ENCODE measurements at places on chromosomes 12 and 14.

DNA sequence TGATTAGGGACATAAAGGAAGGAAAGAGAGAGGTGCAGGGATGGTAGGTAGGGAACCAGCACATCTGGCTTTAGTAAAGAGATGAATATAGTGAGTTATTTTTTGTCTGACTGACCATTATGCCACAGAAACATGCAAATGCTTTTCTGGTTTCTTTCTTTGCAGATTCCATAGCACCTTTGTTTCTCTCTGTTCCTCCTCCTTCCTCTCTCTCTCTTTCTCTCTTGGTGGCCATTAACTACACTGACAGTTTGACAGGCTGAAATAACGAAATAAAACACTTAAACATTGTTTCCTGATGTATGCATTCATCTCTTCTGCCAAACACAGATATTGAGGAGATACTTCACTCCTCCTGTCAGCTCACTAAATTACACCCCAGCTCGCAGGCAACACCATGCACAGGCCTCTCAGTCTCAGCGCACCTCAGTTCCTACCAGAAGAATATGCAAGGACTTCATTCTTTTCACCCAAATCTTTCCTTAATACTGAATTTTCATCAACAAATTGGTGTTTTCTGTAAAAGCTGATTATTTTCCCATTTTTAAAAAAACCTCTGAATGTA, 406.9 kb upstream of the SOX5 start:
- no peak for DNase-seq

DNA sequence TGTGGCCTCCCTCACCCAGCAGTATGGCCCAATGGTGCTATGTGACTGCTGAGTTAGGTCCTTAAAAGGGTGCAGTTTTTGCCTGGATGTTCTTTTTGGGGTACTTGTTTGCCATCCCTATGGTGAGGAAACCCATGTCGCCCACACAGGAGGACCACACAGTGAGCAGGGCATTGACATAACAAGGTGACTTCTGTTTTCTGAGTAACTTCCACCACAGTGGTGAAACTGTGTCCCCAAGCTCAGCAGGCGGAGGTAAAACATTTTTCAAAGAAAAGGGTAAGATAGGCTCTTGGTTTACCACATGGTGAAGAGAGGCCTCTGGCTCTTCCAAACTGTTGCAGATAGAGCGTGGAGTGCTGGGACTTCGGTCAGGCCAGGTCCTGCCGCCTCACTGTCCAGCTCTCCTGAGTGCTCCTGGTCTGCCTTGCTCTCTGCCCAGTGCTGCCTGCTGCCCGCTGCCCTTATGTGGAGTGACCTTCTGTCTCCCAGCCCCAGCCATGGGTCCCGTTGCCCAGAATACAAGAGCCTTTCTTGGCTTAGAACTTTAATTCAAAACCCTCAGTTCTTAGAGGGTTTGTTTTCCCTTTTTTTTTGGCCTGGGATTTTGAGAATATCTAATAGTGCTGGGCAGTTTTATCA, 54.0 kb downstream of the TRAF3 start:
- DNase-seq, result no peak

GRCh38 chr12:118068445-118068844, 7.5 kb upstream of the WSB2 start:
- DNase-seq, result no peak

- DNase-seq, result no peak
Observed at GRCh38 chr12:109185441-109185840, 69.1 kb downstream of the ACACB start.

- DNase-seq, result no peak
Observed at GRCh38 chr12:28331130-28331529, 140.9 kb downstream of the CCDC91 start.

GRCh38 chr12:1836854-1837421, 16.6 kb downstream of the LRTM2 start:
- peak; percentile 38 for DNase-seq

DNA sequence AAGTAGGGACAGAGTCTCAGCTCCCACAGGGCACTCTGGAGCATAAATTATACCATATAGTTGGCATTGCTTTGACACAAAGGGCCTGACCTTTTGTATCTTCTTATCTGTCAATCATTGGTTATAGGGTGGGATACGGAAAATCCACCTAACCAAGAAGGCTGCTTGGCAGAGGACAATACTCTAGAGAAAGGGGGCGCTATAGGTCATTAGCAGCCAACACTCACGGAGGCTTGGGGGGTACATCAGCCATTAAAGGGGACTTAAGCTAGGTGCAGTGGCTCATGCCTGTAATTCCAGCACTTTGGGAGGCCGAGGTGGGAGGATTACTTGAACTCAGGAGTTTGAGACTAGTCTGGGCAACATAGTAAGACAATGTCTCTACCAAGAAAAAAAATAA, 22.9 kb downstream of the SPTSSA start:
- DNase-seq, result no peak

- no peak for DNase-seq
Observed at GRCh38 chr12:77229640-77230442, 164.5 kb upstream of the E2F7 start.

- peak; percentile 50 for DNase-seq
Observed at GRCh38 chr14:72792051-72792788, 101.7 kb downstream of the DPF3 start.

GRCh38 chr14:99029916-99030305, 242.1 kb downstream of the BCL11B start:
- DNase-seq, result no peak

- no peak for DNase-seq
Observed at GRCh38 chr14:40911141-40911540, 695.5 kb upstream of the LRFN5 start.

DNA sequence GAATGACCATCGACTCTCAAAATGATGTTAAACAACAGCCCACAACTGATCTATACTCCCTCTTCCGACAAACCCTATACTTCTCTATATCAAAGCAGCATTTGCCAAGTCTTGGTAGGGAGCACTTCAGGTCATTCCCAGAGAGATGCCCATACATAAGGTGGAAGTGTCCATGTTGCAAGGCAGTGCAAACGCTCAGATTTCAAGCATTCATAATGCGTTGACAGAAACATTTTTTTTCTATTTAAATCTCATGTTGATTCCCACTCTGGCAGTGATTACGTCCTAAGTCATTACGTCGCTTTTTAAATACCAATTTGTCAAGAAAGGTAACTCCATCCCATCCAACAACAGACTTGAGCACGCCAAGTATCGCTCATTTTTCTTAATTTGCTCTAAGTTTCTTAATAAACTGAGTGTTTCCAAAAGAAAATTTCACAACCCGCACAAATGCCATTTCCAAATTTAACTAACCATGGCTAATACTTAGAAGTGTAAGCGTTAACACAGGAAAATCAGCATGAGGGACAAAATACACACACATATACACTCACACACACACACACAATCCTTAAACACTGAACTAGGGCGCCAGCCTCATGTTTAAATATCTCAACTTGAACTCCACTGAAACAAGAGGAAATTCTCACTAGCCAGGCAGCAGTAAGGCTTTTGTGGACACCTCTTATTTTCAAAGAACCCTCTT, 1.1 kb downstream of the GXYLT1 start:
- no peak for DNase-seq

DNA sequence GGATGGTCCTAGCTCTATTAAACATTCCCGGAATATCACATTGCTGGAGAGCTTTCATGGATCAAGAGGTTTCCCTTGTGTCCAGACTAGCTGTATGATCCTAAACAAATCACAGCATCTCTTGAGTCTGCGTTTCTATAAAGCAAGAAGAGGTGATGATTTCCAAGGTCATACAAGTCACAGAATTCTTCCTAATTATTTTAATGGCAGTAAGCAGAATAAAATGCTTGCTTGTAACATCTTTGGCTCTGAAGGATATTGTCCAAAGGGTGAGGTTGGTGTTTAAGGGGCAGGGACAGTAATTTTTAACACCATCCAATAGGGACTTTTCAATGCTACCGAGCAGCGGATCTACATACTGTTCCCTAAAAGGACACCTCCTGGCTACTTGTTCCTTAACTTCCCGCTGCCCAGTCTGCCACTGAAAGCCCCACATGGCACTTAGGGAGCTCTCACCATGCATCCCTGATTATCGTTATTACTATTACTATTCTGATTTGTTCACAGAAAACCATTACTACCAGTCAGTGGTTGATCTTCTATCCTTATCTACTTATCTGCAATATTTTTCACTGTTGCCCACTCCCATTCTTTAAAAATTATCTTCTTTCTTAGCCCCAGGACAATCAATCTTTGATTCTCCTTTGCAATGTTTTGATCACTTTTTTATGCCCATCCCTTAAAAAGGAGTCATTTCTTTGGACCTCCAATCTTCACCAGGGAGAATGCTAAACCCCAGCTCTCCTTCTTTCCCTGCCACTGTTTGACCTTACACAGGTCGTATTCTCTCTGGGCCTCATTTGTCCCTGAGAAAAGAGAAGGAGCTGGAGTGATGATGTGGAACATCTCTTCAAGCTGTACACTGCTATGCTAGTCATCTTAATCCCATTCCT, 4.0 kb upstream of the PCED1B start:
- no peak for DNase-seq

DNA sequence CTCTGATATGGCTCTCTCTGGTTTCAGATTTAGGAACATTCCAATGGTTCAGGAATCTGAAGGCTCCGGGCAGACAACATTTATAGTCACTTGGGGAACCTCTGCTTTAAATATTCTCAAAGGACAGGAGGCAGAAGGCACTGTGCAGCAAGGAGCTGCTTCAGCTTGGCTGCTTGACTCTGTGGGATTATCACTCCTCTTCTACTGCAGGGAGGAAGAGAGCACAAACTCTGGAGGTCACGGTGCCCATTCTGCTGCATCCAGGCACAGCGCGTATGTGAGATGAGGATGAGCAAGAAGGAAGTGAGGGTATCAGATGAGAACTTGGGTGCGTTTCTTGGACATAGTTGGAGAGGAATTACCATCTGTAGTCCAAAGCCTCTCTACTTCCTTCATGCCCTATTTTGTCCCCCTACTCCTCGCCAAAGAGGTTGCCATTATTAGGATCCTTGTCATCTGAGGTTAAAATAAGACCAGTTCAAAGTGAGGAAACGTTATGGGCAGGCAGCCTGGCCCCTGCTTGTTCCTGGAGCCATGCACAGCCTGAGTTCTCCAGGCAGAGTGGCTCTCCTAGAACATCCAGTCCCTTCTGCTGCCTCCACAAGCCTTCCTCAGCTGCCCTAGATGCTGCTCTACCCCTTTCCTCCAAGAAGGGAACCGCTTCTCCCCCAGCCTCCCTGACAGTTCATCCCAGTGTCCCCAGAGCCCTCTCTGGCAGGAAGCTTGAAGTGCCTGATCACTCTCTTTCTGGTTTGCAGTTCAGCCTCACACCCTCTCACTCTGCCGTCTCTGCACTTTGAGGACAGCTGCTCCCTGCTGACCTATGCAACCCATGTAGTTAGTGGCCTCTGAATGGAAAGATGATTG, 12.5 kb downstream of the FGF6 start:
- no peak for DNase-seq

DNA sequence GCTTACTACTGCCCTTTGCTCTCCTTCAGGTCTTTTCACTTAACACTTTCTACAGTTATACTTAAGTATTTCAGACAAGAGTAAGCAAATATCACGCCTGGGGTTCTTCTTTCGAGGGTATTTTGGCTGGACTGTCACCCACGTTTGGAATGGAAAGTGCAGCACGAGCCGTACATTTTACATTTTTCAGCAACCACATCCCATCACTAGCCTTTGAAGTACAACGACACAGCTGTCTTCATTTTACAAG, 349 bp upstream of the FAM177A1 start:
- no peak for DNase-seq

GRCh38 chr14:75150150-75150549, 23.3 kb upstream of the NEK9 start:
- DNase-seq, result no peak

GRCh38 chr14:93914278-93914677, 12.9 kb upstream of the FAM181A start:
- DNase-seq, result no peak

- DNase-seq, result no peak
Observed at GRCh38 chr12:27859648-27860047, 79.6 kb upstream of the MANSC4 start.

DNA sequence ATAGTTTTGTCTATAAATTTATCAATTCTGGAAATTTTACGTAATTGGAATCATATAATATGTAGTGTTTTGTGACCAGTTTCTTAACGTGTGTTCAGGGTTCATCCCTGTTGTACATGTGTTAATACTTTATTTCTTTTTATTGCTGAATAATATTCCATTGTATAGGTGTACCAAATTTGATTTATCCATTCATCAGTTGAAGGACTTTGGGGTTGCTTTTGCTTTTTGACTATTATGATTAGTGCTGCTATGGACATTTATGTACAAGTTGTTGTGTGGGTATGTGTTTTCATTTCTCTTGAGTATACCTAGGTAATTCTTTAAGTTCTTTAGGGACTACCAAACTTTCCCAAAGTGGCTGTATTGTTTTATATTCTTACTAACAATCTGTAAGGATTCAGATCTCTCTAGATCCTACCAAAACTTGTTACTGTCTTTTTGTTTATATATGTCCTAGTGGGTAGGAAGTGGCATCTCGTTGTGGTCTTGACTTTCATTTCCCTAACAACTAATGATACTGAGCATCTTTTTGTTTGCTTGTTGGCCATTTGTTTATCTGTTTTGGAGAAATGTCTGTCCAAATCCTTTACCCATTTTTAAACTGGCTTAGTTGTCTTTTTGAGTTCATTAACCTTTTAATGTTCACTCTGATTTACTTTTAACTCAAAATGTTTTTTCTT, 14.9 kb downstream of the VRK1 start:
- no peak for DNase-seq

DNA sequence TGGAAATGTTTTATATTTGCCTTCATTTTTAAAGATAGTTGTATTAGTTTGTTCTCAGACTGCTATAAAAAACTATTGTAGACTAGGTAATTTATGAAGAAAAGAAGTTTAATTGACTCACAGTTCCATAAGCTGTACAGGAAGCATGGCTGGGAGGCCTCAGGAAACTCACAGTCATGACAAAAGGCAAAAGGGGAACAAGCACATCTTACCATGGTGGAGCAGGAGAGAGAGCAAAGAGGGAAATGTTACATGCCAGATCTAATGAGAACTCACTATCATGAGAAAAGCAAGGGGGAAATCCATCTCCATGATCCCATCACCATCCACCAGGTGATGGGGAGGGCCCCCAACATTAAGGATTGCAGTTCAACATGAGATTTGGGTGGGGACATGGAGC, 35.5 kb upstream of the UNC79 start:
- DNase-seq, result no peak

DNA sequence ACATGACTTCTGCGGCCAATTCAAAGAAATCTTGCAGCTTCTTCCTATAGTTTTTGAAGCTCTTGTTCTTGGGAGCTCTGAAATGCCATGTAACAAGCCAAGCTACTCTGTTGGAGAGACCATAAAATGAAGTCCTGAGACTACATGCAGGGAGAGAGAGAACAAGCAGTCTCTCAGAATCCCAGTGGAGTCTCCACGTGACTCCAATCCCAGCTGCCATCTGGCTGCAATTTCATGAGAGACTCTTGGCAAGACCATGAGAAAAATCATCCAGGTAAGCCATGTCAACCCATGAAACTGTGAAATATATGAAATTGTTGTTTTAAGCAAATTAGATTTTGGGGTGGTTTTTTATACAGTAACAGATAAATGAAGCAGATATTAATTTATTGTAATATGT, 54.4 kb downstream of the KLRG1 start:
- no peak for DNase-seq

GRCh38 chr14:57244106-57244505, 24.6 kb downstream of the EXOC5 start:
- no peak for DNase-seq

Measured in anterior cingulate cortex (tissue), 58 donors.